ENCODE measurements at places on chromosomes 1 and 21.

- no peak for DNase-seq
Measured at GRCh38 chr1:246761396-246761795, 37.2 kb downstream of the SCCPDH start.

- DNase-seq: no peak
Measured at GRCh38 chr1:42453386-42453785, 2.4 kb downstream of the ZMYND12 start.

DNA sequence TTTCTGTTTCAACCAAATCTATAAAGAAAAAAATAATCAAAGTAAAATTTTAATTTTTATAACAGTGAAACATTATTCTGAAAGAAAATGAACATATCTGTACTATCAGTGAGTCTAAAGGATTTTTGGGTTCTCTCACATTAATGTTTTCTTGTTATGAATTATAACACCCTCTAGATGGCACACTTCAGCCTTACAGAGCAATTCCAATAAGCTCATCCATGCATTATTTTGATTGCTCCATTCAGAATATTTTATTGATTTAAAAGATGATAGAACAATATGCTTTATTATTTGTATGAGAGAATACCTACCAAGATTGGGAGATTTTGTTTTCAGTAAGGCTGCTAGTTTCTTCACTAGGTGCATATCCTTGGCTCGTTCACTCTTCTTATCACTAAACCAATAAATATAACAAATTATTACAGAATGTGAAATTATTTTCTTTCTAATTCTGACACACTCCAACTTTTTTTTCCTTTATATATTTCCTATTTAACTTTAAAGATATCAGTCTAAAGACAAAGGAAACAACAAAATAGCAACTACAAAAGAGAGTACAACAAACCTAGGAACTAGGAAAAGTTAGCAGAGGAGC, 82.4 kb downstream of the RAB3GAP2 start:
- DNase-seq: no peak

GRCh38 chr1:61496501-61496900, 228.4 kb downstream of the TM2D1 start:
- no peak for DNase-seq

DNA sequence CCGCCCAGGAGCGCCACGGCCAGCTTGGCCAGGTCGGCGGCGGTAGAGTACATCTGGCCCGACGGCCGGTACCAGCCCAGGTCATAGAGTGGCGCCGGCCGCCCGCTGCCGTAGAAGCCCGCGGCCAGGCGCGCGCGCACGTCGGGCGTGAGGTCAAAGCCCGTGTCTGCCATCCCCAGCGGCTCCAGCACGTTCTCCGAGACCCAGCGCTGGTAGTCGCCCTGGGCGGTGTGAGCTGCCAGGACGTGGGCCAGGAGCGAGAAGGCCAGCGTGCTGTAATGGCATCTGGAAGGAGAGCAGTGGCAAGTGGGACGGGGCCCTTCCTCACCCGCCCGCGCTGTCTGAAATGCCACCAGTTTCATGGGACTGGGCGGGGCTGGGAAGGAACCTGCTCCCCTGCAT, 18.9 kb downstream of the LACTBL1 start:
- DNase-seq: no peak

DNA sequence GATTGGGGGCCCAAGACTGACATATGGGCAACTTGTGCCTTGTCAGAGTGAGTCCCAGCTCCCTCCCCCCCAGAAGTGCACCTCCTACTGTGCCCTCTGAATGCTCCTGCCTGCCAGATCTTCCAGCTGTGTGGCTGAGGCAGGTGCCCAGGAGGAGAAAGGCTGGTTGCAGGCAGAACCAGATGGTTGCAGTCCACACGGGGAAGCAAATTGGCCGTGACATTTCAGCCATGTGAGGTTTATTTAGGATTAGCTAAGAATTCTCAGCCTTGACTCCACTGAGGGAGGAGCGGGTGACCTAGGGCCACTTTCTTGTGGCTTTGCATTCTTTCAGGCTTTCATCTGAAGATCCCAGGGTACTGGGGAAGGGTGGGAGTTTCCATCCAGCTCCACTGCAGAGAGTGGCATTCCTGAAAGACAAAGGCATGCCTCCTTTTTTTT, 33.8 kb downstream of the PEX14 start:
- DNase-seq: no peak

DNA sequence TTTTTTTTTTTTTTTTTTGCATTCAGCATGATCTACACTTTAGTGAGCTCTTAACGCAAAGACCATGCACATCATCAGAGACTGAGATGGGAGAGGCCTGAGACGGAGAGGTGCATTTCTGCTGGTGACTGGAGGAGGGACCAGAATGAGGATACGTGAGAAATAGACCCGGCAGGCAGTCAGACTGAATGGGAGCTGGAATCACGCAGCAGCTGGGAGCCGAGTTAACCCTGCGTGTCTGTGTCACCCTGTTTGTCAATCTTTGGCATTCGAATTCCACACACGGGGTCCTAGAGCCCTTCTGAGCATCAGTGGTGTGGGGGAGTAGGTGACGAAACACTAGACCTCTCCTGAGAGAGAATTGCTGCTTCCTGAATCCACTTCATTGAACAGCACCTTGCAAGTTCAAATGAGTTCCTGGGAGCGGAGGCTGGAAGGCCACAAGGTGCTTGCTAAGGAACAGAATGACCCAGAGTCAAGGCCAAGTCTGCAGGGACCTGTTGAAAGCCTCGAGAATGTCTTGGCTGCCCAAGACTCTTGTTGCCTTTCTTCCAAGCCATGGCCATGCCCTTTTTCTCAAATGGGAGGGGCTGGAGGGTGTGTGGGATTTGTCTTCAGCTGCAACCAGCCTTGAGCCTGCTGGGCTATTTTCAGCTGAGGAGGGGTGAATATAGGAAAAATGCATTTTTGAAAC, 123.3 kb downstream of the CNIH3 start:
- DNase-seq: no peak

DNA sequence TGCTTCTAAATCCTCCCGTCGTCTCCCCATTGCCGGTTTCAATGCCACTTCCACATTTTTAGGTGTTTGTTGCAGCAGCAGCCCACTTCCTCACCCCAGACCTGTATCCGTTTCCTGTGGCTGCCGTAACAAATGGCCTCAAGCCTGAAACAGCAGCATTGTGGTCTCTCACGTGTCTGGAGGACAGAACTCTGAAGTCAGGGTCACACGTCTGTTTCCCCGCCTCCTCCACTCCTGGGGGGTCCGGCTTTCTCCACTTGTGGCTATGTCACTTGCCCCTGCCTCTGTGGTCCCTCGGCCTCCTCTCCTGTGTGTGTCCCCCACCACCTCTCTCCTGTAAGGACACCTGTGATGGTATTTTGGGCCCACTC, 21.8 kb downstream of the TRPM2 start:
- no peak for DNase-seq

GRCh38 chr1:24961961-24962861, 32.1 kb upstream of the RUNX3 start:
- DNase-seq: no peak

DNA sequence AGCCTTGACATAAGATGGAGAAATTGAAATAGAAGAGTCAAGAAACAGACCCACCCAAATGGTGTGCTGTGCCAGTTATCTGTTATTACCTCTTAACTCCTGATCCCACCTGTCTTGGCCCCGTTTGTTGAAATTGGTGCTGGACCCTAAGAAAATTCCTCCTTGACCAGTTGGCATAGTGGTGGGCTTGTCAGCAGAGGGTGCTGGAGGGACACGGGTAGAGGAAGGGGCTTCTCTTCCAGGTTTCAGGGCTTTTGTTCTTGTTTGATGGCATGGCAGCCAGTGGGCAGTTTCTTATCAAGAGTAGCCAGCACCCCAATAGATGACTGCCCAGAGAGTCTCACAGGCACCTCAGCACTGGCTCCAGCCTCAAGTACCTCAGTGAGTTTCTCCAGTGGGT, 51.6 kb downstream of the PCBP3 start:
- DNase-seq: no peak

DNA sequence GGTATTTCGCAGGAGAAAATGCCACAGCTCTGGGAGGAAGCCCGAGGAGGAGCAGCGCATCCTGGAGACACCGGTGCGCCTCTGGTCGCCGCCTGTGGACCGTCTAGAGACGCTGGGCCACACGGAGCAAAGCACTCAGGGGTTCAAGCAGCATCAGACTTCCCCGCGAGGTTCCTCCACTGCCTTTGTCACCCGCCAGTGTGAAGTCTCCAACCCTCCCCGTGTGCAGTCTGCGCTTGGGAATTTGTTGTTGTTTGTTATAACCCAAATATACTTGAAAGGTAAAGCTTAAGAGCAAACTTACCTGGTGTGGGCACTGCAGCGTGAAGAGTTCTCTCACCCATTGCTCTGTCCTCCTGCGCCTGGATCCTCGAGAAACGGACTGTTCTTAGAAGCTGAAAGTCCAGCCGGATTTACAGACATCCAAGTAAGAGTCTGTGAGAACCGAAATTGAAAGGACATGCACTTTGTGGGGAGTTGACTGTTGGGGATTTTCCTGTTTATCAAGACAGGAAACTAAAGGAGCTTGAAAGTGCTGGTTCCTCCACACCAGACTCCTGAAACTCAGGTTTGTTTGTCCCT, at the start of gene GBP4:
GBP4 (minus strand) TSS at position 452 of the 582 bp plus-strand sequence; CDS start at position 344, 108 bp downstream.
- DNase-seq: no peak

DNA sequence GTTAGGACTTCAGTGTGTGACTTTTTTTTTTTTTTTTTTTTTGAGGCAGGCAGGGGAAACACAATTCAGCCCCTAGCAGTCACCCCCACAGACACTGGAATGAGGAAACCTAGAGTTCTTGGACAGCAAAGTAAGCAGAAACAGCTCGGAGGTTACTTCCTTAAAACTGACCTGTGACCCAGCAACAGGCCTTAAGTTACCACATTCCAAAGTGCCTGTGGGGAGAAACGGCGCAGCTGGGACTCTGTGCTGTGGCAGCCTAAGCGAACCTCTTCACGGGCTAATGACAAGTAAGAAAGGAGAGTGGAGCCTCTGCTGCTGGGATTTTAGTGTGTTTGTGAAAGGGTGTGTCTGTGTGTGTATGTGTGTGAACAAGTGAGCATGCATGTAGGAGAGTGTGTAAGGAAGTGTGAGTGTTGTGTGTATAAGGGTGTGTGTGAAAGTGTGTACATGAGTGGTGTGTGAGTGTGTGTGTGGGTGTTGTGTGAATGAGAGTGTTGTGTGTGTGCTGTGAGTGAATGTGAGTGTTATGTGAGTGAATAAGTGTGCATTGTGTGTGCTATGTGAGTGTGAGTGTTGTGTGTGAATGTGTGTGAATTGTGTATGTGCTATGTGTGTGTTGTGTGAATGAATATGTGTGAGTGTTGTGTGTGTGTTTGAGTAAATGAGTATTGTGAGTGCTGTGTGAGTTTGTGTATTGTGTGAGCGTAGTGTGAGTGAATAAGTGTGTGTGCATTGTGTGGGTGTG, 180.8 kb downstream of the BRINP2 start:
- no peak for DNase-seq

- no peak for DNase-seq
Measured at GRCh38 chr1:55358581-55358980, 143.4 kb upstream of the USP24 start.

All from thoracic aorta (tissue), 2 donors.